ENCODE measurements at places on chromosomes 11 and 22.

DNA sequence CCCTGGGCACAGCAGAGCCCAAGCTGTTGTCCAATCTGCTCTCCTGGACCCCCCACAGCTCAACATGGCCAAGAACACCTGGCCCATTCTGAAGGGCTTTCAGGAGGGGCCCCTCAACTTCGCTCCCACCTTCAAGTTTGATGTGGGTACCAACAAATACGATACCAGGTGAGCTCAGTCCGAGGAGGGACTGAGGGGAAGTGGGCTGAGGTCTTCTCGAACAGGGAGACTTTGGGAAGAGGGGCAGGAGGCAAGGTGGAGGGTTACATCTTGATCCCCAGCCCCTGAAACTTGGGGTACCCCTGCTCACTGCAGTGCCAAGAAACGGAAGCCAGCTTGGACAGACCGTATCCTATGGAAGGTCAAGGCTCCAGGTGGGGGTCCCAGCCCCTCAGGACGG lies 5.4 kb downstream of the INPP5J start:
- no peak for DNase-seq

- DNase-seq: no peak
These were observed 119.5 kb upstream of the GRIA4 start for GRCh38 chr11:105490333-105490732.

DNA sequence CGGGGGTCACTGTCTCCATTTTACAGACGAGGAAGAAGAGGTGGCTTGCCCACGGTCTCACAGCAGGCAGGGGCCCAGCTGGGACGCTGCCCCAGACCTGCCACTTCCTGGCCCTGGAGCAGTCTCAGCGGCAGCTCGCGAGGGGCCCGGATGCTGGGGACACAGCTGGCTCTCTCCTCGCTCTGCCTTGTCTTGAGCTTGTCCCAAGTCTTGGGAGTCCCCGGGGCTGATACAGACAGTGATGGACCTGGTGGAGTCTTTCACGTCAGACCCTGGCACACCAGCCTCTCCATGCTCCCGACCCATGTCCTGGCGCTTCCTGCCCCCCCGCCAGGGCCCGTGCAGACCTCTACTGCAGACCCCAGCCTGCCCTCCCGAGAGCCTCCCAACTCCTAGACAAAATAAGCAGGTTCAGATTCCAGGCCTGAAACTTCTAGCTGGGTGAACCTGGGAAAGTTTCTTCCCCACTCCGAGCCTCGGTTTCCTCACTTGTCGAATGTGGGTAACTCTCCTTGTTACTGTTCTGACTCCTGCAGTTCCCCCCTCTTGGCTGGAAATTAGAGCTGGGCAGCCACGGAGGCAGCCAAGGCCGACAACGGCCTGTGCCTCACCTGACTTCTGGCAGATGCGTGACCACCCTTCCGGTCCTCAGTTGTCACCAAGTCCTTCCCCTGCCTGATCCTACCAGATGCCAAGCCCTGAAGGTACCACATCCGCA lies 145.4 kb downstream of the CACNA1I start:
- DNase-seq: no peak

DNA sequence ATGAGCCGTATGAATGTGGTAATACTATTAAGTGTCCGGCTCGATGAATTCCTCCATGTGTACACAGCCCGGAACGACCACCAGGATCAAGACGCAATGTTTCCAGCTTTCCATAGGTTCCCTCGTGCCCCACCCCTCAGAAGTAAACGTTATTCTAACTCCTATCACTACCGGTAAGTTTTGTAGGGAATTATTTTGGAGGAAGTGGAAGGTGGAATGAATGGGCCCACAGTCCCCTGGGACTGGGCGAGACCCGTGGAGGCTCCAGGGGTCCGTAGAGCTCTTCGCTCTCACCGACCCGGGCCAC lies 720 bp upstream of the FAR1 start:
- no peak for DNase-seq

DNA sequence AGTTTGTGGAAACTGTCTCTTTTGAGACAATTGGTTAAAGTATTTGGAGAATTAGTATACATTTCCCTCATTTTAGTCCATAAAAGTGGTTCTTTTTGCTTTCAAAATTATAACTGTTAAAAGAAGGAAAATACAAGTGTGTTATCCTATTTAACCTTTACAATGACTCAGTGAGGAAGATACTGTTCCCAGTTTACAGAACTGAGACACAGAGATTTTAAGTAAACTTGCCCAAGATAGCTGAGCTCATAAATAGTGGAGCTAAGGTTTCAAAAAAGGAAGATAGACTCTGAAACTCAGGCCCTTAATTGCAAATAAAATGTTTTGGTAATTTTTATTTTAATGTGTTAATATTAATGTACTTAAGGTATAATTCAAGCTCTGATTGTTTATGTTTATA lies 58.9 kb downstream of the DKK3 start:
- no peak for DNase-seq

DNA sequence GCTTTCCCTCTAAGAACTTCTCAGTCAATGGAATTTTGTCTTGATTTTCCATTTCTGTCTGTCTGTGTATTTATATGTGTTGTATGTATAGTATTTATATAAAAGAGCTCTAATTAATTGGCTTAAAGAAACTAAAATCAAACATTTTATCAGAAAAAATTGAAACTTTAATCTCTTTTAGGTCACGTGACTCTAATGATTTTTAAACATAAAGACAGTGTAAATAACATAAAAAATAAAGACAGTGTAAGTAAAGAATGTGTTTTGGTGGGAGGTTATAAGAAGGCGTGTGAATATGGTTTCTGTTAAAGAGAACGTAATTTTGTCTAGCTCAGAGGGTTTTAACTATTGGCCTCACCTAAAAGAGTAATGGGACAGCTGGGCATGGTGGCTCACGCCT lies 2.4 kb downstream of the JAML start:
- no peak for DNase-seq

DNA sequence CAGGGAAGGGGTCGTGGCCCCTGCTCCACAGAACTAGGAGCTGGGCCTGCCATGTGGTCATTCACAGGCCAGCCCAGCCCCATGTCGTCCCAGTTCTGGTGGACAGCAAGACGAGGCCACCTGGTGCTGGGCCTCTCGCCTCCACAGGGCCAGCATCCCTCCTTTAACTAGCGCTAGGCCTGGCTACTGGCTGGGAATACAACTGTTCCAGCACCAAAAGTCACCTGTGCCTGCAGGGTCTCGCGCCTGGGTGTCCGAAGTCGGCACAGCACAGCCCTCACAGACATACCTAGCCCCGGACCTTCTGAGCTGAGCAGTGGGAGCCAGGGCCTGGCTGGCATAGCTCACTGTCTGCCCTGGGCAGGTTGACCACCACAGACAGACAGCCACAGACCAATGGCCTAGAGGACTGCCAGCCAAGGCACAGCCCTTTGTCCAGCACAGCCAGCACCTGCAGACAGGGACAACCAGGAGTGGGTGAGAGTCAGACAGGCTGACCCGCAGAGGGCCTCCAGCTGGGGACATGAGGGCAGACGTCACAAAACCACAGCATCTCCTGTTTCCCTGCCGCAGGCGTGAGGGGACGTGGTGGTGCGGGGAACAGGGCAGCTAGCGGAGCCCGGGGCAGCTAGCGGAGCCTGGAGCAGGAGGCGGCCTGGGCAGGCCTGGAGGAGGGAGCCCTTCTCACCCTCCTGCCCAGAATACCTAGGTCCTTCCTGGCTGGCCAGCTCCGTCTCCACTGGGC lies 27.2 kb upstream of the TH start:
- DNase-seq: no peak

GRCh38 chr22:31241200-31241599 lies 29.1 kb downstream of the LIMK2 start:
- DNase-seq: no peak

- no peak for DNase-seq
These were observed 21.3 kb downstream of the CBX7 start for GRCh38 chr22:39130892-39131855.

- DNase-seq: no peak
These were observed 109.6 kb downstream of the SCN3B start for GRCh38 chr11:123544631-123545375.

DNA sequence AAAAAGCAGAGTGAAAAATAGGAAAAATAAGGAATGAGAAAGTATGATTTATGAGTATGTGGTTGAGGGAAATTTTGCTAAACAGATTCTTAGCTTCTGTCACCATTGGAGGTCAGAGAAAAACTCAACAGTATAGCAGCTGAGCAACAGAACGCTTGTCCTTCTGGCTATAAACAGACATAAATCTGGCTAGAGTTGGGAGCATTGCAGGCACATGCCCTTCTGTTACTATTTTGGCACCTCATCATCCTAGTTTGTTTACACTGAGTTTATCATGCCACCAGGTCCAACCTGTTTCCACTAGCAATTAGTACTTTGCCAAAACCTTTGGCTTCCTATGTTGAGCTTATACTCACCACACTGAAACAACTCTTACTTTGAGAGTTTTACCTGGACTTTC lies 6.9 kb downstream of the UBE4A start:
- no peak for DNase-seq

- no peak for DNase-seq
These were observed 52.4 kb upstream of the ARFGAP3 start for GRCh38 chr22:42909363-42910058.

GRCh38 chr11:94469416-94469815 lies 24.2 kb downstream of the MRE11 start:
- no peak for DNase-seq

- DNase-seq: no peak
These were observed 34.0 kb upstream of the A4GALT start for GRCh38 chr22:42754658-42755057.

GRCh38 chr11:99240192-99241030 lies 219.7 kb downstream of the CNTN5 start:
- no peak for DNase-seq

- DNase-seq: no peak
These were observed 23.1 kb downstream of the IGLL1 start for GRCh38 chr22:23557036-23557435.
